Activated T-cell treated with anti-CD3 and anti-CD28 coated beads, Interleukin-2, amount 50 U/mL, for 72 hours (primary cell): ENCODE measurements at places on chromosomes 12 and 14.
A peak's percentile ranks its signal among the peaks of the same experiment; 100 is the strongest.

GRCh38 chr12:9363145-9363544, 154.9 kb upstream of the PZP start:
- DNase-seq: peak; percentile 43

DNA sequence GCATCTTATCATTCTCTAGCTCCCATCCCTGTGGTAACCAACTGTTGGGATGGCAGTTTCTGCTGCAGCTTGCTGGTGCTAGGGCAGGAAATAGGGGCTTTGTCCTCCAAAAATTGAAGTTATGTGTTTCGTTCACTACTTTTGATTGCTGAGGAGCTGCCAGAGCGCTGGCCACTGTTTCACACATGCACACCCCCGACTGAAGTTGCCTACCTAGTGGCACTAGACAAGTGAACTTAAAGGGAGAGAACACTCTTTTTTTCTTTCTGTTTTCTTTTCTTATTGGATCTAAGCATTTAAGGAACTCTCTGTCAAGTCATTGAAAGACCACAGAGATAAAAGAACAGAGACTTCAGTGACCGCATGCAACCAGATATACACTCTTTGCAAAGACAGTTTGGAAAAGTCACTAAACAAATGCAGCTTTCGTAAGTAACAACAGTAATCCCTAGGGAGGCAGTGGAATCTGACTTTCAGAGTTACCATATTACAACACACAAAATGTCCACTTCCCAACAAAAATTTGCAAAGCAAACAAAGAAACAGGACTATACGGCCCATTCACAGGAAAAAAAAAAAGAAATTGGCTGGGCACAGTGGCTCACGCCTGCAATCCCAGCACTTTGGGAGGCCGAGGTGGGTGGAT, 12.0 kb downstream of the TFCP2 start:
- DNase-seq: no peak

DNA sequence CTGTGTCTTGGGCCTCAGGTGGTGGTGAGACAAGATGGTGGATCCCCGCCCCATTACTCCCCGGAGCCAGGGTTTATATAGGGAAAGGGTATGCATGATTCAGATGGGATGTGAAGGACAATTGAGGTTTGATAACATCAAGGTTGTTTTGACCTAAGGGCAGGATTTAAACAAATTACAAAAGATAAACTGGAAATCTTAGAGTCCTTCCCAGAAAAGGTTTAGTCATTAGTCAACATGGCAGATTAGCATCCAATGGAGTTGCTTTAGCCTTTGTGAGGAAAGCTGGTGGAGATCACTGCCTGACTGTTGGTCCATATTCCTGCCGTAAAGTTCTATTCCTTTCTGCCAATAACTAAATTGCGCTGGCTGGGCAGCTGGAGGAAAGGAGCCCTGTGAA, 15.6 kb upstream of the FRMD6 start:
- DNase-seq: no peak

GRCh38 chr14:51576117-51576430, 75.6 kb upstream of the FRMD6 start:
- DNase-seq: no peak

DNA sequence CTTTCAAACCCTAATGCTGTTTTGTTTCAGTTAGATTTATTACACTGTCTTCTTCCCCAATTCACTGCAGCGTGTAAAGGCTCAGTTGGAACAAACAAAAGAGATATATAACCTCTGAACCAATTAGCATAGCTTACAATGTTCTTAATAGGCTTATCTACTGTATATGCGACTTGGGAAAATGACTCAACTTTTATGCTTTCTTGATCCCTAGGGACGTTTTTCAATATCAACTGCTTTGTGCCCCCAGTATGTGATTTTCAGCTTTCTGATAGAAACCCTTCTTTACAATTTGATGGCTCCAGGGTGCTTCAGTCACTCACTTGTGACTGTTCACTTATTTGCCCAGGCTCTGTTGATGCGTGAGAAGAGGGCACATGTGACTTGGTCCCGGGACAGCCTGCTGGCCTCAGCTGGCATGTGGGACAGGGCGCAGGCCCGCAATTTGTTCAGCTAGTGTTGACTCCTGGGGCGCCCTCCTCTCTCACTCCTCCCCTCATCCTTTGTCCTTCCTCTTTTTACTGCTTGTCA, 107.1 kb downstream of the TMTC2 start:
- no peak for DNase-seq

DNA sequence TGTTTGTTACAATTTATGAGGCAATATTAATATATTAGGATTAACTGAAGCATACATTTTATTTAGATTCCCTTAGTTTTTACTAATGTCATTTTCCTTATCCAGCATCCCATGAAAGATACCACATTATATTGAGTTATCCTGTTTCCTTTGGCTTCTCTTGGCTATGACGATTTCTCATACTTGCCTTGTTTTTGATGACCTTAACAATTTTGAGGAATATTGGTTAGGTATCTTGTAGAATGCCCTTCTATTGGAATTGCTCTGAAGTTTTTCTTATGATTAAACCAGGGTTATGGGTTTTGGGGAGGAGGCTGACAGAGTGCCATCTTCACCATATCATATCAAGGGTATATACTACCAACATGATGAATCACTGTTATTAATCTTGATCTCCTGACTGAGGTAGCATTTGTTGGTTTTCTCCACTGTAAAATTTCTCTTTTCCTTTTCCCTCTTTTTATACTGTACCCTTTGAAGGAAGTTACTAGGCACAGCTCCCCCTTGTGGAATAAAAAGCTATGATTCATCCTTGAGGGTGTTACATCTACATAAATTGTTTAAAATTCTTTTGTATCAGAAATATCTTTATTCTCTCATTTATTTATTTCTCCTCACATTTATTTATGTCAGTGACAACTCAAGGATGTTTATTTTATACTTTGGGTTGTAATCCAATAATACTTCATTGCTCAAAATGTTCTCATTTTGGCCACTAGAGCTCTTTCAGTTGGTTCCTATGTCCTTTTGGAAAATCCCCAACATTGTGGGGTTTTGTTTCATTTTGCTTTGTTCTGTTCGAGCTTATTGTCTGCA, 239.0 kb downstream of the SLC16A7 start:
- DNase-seq: no peak

DNA sequence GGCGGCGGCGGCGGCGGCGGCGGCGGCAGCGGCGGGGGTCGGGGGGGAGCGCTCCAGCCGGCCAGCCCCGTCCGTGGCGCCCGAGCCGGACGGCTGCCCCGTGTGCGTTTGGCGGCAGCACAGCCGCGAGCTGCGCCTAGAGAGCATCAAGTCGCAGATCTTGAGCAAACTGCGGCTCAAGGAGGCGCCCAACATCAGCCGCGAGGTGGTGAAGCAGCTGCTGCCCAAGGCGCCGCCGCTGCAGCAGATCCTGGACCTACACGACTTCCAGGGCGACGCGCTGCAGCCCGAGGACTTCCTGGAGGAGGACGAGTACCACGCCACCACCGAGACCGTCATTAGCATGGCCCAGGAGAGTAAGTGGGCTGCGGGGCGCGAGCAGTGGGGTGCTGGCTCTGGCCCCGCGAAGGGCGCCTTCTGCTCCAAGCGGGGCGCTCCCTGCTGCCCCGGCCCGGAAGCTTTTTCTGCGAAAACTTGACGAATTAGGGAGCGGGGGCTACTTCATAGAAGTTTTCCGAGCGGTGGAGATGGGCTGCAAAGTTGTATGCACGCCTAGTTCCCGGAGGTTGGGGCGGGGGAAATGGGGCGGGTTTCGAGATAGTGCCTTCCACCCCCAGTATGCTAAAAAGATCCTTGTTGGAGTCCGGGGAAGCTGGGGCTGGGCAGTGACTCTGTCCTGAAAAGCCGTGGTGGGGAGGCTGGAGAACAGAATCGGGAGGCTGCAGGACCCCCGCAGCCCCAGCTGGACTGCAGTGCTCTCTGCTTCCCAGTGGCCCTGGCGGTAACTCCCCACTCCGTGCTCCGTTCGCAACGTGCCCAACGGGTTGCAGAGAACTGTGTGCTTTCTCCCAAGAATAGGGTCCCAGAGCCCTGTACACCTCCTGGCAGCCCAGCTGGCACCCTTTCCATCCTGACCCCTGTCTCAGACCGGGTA, 751 bp downstream of the GDF11 start:
- DNase-seq: peak; percentile 62

DNA sequence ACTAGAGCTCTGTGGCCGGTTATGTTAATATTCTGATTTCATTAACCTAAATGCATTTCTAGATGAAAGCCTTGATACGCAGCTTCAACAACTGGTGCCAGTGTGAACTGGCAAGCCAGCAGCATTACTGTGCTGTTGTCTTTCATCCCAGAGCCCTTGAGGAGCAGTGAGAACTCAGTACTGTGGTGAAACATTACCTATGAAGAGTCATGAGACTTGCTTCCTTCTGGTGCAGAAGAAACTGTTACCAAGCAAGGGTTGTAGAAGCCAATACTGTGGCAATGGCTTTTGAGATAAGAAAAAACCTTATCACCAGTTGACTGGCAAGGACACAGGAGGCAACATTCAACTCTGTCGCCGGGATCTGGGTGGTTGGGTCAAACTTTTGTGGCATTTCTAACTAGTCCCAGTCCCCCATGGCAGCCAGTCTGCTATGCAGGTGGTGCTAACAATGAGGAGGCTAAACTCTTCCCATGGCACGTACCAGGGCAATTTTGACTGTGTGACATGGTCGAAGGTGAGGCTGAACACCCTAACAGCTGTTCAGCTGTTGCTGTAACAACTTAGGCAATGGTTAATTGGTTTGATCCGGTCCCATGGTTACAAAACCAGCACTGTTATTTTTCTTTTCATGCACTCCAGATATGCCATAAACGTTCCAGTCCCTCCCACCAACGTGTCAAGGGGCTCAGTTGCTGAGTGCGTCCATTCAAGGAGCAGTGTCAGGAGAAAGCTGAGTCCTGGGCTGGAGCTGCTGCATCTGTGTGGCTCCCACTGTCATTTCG, 12.6 kb upstream of the LGALS3 start:
- DNase-seq: no peak

DNA sequence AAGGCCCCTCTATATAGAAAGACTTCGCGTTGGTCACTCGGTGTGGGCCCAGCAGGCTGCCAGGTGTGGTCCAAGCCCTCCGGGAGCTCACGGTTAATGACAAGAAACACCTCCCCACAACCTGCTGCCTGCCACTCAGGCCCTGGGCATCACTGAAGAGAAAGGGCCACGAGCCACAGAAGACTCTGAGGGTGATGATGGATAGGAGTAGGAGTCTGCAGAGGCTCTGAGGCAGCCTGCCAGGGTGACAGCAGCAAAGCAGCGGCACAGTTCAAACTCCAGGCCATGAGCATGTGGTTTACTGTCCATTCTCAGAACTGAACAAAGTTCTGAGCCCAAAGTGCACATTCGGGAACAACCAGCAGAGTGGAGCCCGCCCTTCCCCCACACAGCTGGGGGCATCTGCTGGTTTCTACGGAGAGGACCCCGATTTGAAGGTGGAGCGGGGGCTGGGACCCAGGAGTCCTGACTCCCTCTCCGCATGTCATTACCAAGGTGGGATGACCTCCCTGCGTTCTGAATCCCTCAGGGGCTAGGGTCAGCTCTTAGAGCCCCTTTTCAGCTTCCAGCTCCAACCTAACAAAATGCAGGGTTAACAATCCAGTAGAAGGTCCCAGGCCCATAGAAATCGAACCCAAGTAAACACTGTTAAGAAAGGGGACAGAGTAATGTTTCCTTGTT, 65.8 kb downstream of the VWF start:
- DNase-seq: no peak

GRCh38 chr14:36514278-36515104, 5.5 kb downstream of the NKX2-1 start:
- DNase-seq: no peak

- no peak for DNase-seq
Observed at GRCh38 chr12:106315523-106315922, 13.0 kb downstream of the TCP11L2 start.

DNA sequence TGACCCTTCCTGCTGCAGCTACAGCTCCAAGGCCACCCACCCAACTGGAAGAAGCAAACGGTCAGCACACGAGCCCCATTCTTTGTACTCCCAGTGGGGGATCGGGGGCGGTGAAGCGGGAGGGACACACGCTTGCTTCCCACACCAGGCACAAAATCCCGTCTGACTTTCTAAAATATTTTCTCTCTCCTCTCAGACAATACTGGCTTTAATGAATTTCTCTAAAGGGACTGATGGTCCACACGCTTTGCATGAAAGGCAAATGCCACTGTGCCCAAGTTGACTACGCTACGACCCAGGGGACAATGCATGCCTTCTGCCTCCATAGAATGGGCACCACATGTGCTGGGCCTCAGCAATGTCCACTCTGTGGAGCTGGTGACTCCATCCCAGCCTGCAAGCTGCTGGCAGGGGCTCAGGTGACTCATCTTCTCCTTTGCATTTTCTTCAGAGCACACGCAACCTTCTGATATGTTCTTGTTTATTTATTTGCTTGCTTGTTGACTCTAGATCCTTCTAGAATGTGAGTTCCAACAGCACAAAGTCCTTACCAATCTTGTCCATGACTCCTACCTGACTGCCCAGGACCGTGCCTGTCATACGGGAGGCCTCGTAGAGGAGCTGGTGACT, 15.6 kb downstream of the SYNE3 start:
- no peak for DNase-seq

- DNase-seq: no peak
Observed at GRCh38 chr12:57196439-57196838, 20.2 kb upstream of the NXPH4 start.

GRCh38 chr12:576615-577110, 86.6 kb downstream of the NINJ2 start:
- no peak for DNase-seq

DNA sequence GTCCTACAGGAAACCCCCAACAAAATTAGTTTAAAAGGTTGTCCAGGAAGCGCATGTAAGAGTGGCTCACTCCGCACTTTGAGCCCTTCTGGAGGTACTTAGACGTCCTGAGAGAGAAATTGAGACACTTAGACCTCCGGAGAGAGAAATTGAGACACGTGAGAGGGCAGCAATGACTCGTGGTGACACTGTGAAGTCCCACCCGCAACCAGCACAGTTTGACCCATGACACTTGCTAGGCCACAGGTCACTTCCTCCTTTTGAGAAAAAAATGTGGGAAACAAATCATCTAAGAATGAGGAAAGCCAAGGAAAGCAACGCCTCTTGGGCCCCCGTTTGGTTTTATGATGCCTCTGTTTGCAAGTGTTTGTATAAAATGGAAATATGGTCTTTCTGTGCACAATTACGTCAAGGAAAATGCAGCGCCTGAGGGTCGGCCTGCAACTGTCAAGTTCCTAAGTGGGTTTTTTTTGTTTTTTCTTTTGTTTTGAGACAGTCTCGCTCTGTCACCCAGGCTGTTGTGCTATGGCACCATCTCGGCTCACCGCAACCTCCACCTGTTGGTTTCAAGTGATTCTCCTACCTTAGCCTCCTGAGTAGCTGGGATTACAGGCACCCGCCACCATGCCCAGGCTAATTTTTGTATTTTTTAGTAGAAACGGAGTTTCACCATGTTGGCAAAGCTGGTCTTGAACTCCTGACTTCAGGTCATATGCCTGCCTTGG, 13.6 kb upstream of the CDCA4 start:
- no peak for DNase-seq

DNA sequence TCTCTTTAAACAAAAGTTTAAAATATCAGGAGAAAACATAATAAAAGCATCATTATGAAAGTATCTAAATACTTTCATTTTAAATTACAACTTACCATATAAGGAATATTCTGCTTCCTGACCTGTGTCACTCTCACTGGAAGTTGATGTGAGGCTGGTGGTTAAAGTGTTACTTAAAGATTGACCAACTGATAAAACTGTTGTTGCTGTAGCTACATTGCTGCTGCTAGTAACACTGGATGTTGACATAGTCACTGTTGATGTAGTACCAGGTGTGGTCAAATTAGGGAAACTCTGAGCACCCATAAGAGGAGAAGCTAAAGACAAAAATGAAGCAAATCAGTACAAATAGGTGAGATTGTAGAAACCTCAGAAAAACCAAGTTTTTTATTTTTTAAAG, 79.9 kb downstream of the HECTD1 start:
- peak; percentile 22 for DNase-seq

- DNase-seq: no peak
Observed at GRCh38 chr12:105057174-105057573, 27.1 kb downstream of the ALDH1L2 start.

GRCh38 chr12:57175428-57176138, 28.2 kb upstream of the LRP1-AS start:
- peak; percentile 73 for DNase-seq
